ENCODE measurements at places on chromosomes 2 and 18. TPM values are rescaled to one million over a fixed set of nuclear protein-coding genes. Genes with fewer than 3 reads are reported as not detected.

The ZNF396 gene
- 2.8 TPM for total RNA-seq

The SKOR2 gene
- not detected for total RNA-seq

The LYG2 gene
- not detected for total RNA-seq

The ACADL gene
- total RNA-seq: not detected

The SLC9A4 gene
- total RNA-seq: not detected

The LRRTM4 gene
- total RNA-seq: 0.23 TPM

The ASB18 gene
- not detected for total RNA-seq

The SNTG2 gene
- total RNA-seq: not detected

- no peak overlapping the region for H3K4me3 ChIP-seq
- H3K4me1 ChIP-seq: no peaks in the 10 kb centered on the region
- no peak overlapping the region for H3K27ac ChIP-seq
- no peaks in the 10 kb centered on the region for H3K27me3 ChIP-seq
- peak; percentile 5 for DNase-seq
- H3K36me3 ChIP-seq: no peaks in the 10 kb centered on the region
These were observed 540.1 kb downstream of the NRXN1 start for GRCh38 chr2:50491541-50492476.

DNA sequence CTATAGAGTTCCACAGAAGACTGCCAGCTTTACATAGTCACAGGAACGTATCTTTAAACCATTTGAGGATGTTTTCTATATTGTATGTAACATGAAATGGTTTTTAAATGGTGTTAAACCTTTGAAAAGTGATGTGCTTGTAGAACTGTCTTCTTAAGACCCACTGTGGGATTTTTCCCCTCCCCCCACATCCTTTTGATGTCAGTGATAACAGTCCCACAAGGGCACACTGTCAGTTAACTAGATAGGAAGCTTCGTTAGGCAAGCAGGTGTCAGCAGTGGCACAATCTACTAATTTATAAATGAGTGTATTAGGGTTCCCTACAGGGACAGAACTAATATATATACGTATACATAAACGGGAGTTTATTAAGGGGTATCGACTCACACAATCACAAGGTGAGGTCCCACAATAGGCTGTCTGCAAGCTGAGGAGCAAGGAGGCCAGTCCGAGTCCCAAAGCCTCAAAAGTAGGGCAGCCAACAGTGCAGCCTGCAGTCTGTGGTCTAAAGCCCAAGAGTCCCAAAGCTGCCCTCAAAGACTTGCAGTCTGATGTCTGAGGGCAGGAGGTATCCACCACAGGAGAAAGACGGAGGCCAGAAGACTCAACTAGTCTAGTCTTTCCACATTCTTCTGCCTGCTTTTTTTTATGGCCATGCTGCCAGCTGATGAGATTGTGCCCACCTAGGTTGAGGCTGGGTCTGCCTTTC is 23.8 kb upstream of the HNRNPLL start:
- no peaks in the 10 kb centered on the region for H3K4me1 ChIP-seq
- no peak for DNase-seq
- H3K4me3 ChIP-seq: no peak overlapping the region

- no peak overlapping the region for H3K4me3 ChIP-seq
- no peaks in the 10 kb centered on the region for H3K4me1 ChIP-seq
- H3K36me3 ChIP-seq: no peaks in the 10 kb centered on the region
- H3K27ac ChIP-seq: no peak overlapping the region
- no peaks in the 10 kb centered on the region for H3K27me3 ChIP-seq
- DNase-seq: no peak
These were observed 35.1 kb downstream of the NLRC4 start for GRCh38 chr2:32229635-32230034.

GRCh38 chr2:7896940-7897487 is 784.8 kb upstream of the ID2 start:
- H3K36me3 ChIP-seq: no peaks in the 10 kb centered on the region
- no peak for DNase-seq

- no peak overlapping the region for H3K4me3 ChIP-seq
- DNase-seq: no peak
- H3K27ac ChIP-seq: no peak overlapping the region
- H3K27me3 ChIP-seq: no peaks in the 10 kb centered on the region
These were observed 20.9 kb downstream of the ITGAV start for GRCh38 chr2:186610785-186611184.

GRCh38 chr2:239285071-239285931 is 115.5 kb downstream of the HDAC4 start:
- peaks cover 4% of the 10 kb centered on the region for H3K4me1 ChIP-seq
- no peak overlapping the region for H3K4me3 ChIP-seq
- H3K27ac ChIP-seq: no peak overlapping the region
- no peaks in the 10 kb centered on the region for H3K27me3 ChIP-seq
- DNase-seq: no peak

- no peaks in the 10 kb centered on the region for H3K4me1 ChIP-seq
- no peak for DNase-seq
- no peak overlapping the region for H3K27ac ChIP-seq
These were observed 120.9 kb upstream of the NRP2 start for GRCh38 chr2:205561441-205561840.

GRCh38 chr18:27665264-27665799 is 480.2 kb upstream of the CHST9 start:
- no peaks in the 10 kb centered on the region for H3K4me1 ChIP-seq
- no peaks in the 10 kb centered on the region for H3K36me3 ChIP-seq
- H3K27ac ChIP-seq: no peak overlapping the region
- no peak overlapping the region for H3K4me3 ChIP-seq
- DNase-seq: no peak
- no peaks in the 10 kb centered on the region for H3K27me3 ChIP-seq

- H3K27ac ChIP-seq: no peak overlapping the region
- H3K27me3 ChIP-seq: no peaks in the 10 kb centered on the region
- H3K4me1 ChIP-seq: no peaks in the 10 kb centered on the region
- no peaks in the 10 kb centered on the region for H3K36me3 ChIP-seq
- no peak overlapping the region for H3K4me3 ChIP-seq
These were observed 50.3 kb upstream of the CCDC85A start for GRCh38 chr2:56133441-56133840.

DNA sequence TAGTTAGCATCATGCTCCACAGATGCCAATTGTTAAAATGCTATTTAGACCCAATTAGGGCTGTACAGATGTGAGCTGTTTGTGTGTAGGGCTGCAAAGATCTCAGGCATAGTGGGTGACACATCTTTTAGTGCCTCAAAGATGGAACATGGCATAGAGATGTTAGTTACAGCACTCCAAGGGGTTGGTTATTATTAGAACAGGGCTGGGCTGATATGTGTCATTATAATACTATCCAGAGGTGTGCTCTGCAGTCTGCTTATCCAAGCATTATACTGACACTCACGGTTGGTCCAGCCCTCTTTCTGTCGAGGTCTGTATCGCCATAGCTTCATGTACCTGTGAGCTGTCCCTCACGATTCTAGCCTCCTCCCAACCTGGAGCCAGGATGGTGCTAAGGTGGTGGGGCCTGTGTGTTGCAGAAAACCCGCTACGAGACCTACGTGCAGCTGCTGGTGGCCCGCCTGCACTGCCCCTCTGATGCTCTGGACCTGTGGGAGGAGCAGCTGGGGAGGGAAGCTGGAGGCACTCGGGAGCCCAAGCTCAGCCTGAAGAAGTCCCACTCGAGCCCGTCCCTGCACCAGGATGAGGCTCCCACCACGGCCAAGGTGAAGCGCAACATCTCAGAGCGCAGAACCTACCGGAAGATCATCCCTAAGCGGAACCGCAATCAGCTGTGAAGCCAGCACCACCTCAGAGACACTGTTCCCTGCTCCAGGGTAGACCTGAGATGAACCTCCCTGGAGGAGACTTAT is 27.1 kb downstream of the PSD4 start:
- H3K4me1 ChIP-seq: no peaks in the 10 kb centered on the region
- no peaks in the 10 kb centered on the region for H3K36me3 ChIP-seq
- H3K27me3 ChIP-seq: no peaks in the 10 kb centered on the region
- DNase-seq: no peak
- H3K4me3 ChIP-seq: no peak overlapping the region
- H3K27ac ChIP-seq: no peak overlapping the region

DNA sequence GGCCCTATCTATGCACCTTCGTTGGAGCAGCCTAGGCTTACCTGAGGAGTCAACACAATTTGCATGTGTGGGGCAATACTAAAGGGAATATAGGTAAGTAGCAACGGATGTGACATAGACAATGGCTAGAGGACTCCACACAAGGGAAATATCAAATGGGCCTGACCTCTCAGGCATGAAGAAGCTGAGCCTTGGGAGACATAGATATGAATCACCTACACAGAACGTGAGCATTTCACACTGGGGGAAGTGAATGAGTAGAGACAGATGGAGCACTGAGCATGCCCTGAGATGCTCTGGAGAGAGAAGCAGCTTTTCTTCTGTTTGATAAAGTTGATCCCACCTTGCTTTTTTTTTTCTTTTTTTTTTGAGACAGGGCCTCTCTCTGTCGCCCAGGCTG is 97.9 kb downstream of the ATL2 start:
- no peak for DNase-seq
- no peak overlapping the region for H3K27ac ChIP-seq
- H3K27me3 ChIP-seq: peaks cover 4% of the 10 kb centered on the region
- H3K36me3 ChIP-seq: no peaks in the 10 kb centered on the region
- H3K4me1 ChIP-seq: no peaks in the 10 kb centered on the region

GRCh38 chr2:76279142-76279541 is 568.4 kb upstream of the GCFC2 start:
- H3K4me1 ChIP-seq: no peaks in the 10 kb centered on the region
- no peak overlapping the region for H3K27ac ChIP-seq
- H3K4me3 ChIP-seq: no peak overlapping the region
- DNase-seq: no peak
- H3K36me3 ChIP-seq: no peaks in the 10 kb centered on the region

GRCh38 chr18:74714791-74715190 is 117.1 kb downstream of the ZNF407 start:
- H3K27ac ChIP-seq: no peak overlapping the region
- H3K36me3 ChIP-seq: no peaks in the 10 kb centered on the region
- no peak for DNase-seq
- H3K27me3 ChIP-seq: no peaks in the 10 kb centered on the region

GRCh38 chr2:137813176-137813575 is 151.1 kb upstream of the HNMT start:
- H3K4me1 ChIP-seq: no peaks in the 10 kb centered on the region
- no peak for DNase-seq
- no peak overlapping the region for H3K4me3 ChIP-seq
- no peaks in the 10 kb centered on the region for H3K27me3 ChIP-seq
- no peaks in the 10 kb centered on the region for H3K36me3 ChIP-seq
- no peak overlapping the region for H3K27ac ChIP-seq

GRCh38 chr2:122528958-122529705 is 773.7 kb downstream of the TSN start:
- no peaks in the 10 kb centered on the region for H3K27me3 ChIP-seq
- H3K4me3 ChIP-seq: no peak overlapping the region
- H3K4me1 ChIP-seq: no peaks in the 10 kb centered on the region
- DNase-seq: no peak

GRCh38 chr2:105416156-105416555 is 17.3 kb upstream of the FHL2 start:
- no peaks in the 10 kb centered on the region for H3K36me3 ChIP-seq
- no peaks in the 10 kb centered on the region for H3K4me1 ChIP-seq
- H3K4me3 ChIP-seq: no peak overlapping the region
- H3K27me3 ChIP-seq: no peaks in the 10 kb centered on the region

GRCh38 chr2:3242747-3243369 is 134.8 kb downstream of the EIPR1 start:
- H3K4me3 ChIP-seq: no peak overlapping the region
- H3K27me3 ChIP-seq: no peaks in the 10 kb centered on the region
- no peaks in the 10 kb centered on the region for H3K36me3 ChIP-seq
- H3K27ac ChIP-seq: no peak overlapping the region
- DNase-seq: no peak

DNA sequence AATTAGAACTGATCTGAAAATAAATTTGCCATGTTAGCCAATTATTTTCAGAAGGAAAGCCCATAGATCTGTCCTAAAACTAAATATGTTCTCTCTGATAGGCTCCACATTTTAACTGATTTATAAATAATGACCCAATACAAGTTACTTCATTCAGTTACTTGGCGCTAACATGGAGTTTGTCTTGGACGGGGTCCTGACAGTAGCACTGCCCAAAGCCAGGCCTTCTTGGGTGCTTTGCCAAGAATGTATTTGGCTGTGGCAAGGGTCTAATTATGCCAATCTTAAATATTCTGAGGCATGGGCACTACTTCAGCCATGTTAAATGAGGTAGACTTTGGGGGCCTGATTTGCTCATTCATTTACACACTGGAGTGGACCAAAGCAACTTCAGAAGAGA is 135.0 kb upstream of the PKDCC start:
- no peaks in the 10 kb centered on the region for H3K4me1 ChIP-seq
- peaks cover 4% of the 10 kb centered on the region for H3K27me3 ChIP-seq
- no peak overlapping the region for H3K27ac ChIP-seq
- H3K4me3 ChIP-seq: no peak overlapping the region

GRCh38 chr2:69083235-69083748 is 70.3 kb downstream of the ANTXR1 start:
- peaks cover 36% of the 10 kb centered on the region for H3K4me1 ChIP-seq
- H3K4me3 ChIP-seq: no peak overlapping the region
- H3K27ac ChIP-seq: peak overlapping the region; percentile 94
